Cerebellum (tissue), 4 donors: ENCODE measurements at places on chromosomes 12 and 14. TPM values are rescaled to one million over a fixed set of nuclear protein-coding genes. Genes with fewer than 3 reads are reported as not detected.
A peak's percentile ranks its signal among the peaks of the same experiment; 100 is the strongest.

DNA sequence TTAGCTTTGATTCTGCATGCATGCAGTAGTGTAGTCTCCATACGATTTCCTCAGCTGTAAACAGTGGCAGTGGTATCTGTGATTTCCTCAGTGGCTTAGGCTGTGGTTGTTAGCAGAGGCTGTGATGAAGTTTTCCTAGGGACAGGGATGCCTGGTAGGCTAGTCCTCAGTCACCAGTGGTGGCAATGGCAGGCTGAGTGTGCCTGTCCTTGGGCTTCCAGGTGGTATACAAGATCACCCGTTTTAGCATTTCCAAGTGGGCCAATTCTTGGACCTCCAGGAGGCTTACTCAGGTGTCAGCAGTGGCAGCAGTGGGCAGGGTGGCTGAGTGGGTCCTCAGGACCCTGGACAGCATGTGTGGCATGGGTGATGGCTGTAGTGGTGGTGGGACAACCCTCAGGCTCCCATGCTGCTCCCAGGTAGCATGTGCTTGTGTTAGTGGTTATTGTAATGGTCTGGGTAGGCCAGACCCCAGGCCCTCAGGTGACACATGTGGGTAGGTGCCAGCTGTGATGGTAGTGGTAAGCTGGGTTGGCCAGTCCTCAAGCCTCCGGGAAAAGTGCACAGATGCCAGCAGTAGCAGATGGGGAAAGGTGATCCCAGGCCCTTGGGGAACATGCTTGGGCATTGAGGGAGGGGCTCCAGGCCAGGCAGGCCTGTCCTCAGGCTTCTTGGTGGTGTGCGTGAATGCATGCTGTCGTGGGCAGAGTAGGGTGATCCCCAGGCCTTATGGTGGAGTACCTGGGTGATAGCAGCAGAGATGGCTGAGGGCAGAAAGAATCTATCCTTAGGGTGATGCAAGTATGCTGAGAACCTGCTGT lies 146.5 kb downstream of the PAPOLA start:
- DNase-seq = no peak

DNA sequence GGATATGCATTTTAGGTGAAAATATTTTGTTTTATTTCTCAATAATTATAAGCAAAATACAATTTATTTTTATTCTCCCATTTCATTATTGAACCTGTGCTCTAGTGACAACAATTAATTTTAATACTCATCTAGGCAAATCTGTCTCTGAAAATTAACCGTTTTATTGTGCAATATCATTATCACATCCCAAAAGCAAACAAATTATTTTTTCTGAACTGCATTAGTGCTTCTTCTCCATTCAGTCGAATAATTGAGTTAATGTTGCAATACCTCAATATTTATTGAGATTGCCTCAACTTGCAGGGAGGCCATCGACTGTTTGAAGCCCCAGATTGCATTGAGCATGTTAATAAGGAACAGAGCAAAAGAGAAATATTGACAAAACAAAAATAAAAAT lies 303.2 kb upstream of the LRFN5 start:
- DNase-seq = no peak

DNA sequence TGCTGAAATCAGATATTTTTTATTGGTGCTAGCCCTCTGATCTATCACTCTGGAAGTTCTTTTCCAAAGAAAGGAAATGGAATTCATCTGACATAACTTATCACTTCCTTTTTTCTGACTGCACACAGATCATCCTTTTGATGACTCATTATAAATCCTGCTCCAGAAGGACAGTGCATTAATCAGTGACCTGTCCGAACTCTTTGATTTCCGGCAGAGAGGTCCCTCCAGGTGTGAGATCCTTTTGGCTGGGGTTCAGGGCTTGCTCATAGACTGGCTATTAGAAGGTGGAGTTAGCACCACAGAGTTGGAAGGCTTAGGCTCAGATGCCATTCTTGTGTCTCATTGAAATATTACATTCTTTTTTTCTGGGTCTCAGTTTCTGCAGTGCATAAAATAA lies 328.2 kb downstream of the ZFP36L1 start:
- DNase-seq = no peak

DNA sequence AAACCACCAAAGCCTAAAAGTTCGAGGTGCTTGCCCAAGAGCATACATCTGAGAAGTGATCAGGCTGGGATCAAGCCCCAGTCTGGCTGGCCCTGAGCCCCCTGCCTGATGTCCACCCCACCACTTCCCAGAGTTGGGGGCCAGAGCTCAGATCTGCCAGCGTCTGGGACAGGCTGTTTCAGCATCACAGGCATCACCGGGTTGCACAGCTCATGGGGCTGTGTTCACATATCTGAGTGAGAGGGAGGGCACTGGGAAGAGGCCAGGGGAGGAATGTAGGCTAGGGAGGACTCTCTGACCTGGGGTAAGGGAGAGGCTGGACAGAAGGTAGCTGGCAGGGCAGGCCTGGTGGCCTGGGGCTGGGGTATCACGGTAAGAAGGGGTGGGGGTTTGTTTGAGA lies 6.0 kb downstream of the TGM1 start:
- no peak for DNase-seq

DNA sequence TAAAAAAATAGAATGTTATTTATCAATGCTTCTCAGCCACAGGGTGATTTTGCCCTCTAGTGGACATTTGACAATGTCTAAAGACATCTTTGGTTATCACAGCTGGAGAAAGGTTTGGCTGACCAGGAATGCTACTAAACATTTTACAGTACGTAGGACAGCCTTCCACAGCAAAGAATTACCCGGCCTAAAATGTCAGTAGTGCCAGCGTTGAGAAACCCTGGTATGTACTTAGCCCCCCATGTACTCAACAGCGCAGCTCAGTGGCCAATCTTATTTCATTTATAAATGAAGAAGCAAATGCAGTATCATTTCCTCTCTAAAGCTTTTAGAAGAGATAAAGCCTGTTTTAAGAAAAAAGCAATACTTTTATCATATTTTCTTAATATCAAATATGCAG lies 5.8 kb downstream of the MARK3 start:
- DNase-seq = no peak

- DNase-seq = no peak
Measured at GRCh38 chr12:126998747-126999285, 1268.2 kb upstream of the TMEM132C start.

GRCh38 chr12:45944771-45945170 lies 45.6 kb downstream of the SCAF11 start:
- DNase-seq = no peak

DNA sequence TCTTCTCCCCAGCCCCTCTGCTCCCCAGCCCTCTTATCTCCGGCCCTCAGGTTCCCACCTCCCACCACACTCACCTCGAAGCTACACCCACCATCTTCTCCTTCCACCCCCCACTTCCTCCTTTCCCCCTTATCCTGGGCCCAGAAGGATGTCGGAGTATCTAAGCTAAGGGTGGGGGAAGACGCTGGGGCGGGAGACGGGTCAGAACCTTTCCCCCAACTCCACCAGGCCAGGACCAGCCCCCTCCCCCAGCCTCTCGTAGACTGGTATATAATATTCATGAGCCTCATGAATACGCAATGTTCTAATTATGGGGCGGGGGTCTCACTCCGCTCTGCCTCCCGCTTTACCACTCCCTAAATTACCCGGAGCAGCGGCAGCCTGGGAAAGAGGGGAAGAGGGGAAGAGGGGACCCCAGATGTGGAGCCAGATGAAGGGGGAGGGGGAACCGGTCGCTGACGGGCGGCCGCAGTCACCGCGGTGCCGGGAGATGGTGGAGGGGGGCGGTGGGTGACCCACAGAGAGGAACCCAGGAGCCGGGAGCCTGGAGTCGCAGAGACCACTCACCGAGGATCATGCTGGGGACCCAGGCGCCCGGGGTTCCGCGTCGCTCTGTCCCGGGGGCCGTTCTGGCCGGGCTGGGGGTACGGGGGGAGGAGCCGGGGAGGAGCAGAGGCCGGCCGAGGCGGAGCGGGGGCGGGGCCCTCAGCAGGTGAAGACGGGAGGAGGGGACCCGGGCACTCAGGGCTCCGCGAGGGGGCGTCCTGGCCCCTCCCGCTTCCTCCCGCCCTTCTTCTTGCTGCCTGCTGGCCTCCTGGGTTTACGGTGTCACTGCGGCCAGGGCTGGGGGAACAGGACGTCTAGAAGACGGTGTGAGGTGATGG lies 6.4 kb upstream of the ZNF385A start:
- peak; percentile 31 for DNase-seq

DNA sequence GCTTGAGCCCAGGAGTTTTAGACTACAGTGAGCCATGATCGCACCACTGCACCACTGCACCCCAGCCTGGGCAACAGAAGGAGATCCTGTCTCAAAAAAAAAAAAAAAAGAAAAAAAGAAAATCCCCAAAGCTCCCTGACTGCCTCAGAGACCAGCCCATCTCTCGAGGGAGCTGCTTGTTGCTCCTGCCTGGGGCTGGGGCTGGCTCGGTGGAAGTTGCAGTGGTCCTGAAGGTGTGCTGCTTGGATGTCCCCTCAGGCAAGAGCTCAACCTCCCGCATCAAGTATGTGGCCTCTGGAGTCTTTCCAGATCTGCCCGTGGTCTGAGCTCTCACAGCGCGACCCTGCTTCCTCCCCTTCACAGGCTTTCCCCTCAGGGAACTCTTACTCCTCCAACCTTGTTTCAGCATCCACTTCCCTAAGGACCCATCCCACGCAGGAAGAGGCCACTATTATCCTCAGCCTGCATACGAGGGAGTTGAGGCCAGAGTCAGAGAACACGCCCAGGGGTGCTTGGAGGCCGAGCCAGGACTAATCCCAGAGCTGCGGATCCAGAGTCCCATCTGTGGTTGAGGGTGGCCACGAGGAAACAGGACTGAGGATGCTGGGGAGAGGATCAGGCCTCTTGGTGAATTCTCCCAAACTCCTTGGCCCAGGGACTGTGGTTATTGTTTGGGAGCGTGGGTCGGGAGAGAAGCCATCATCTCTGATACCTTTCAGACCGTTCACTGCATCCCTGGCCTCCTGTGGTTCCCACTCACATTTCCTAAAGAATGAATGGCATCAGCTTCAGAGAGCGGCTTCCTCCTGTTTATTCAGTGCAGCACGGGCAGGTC lies 624.6 kb downstream of the AACS start:
- no peak for DNase-seq

GRCh38 chr12:46147144-46147543 lies 121.7 kb downstream of the SLC38A1 start:
- DNase-seq = no peak

DNA sequence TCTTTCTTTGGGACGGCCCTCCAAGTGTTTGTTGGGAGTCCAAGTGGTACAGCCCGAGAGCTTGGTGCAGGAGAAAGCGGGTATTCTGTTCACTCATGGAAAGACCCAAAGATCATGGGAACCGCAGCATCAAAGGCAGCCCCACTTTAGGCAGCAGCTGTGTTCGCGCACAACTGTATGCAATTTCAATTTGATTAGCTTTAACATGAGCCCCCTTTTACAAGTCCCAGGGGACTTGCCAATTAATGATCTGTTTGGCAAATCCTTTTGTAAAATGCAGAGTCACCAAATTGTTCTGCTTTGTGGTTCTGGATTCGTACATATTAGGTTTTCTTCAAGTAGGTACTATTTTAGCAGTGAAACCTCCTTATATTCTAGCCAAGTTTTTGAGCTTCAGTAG lies 217.7 kb downstream of the AACS start:
- DNase-seq = no peak

DNA sequence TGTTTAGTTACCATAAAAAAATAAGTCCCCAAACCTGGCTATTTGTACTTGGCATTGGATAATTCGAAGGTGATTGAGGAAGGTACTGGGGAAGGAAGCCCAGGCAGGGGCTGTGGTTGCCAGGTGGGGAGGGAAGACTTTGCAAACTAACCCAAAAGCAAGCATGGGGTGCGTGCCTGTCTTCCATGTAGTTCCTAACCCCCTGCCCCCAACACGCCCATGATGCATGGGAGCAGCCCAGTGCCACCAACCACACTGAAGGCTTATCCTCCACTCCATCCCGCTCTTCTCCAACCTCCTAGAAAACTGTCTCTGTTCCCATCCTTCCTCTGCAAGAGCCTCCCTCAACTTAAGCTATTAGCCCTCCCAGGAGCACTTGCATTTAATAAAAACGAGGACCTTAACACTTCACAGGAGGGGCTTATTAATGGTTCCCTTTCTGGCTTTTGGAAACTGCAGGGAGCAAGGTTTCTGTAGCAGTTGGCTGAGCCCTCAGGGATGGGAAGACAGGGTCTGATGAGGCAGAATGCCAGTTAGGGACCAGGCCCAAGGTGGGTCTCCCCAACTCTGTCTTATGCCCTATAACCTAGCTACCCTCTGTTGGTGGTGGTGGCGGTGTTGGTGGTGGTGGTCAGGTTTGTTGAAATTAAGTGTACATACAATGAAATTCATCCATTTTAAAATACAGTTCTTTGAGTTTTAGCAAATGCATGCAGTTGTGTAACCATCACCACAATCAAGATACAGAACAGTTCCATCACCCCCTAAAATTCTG lies 96.0 kb downstream of the ZFP36L1 start:
- DNase-seq = no peak

DNA sequence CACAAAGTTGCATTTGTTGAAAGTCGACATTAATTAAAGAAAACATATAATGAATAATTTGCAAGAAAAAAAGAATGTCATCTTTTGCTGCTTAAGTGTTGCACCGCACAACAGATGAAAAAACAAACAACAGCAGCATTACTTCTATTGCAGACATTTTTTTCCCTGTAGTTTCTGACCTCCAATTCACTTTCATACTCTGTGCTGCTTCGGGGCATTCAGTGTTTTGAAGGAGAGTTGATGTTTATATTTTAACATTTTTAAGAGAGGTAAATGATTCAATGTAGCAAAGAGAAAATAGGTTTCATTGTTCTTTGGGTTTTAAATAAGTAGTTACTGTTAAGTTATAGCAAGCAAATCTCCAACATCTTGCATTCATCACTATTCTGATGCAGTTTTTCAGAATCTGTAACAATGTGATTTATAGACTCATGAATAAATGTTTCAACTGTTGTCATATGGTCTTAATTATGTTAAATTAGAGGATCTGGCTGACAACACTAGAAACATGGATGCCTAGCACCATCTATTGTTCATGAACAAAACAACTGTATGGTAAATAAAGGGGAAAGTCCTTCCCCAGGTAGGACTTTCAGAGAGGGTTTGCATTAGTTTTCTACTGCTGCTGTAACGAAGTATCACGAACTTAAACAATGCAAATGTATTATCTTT lies 168.1 kb downstream of the BCAT1 start:
- no peak for DNase-seq

- no peak for DNase-seq
Measured at GRCh38 chr12:53561590-53561953, 54.3 kb upstream of the NPFF start.

GRCh38 chr12:129127211-129127610 lies 273.9 kb downstream of the GLT1D1 start:
- no peak for DNase-seq

DNA sequence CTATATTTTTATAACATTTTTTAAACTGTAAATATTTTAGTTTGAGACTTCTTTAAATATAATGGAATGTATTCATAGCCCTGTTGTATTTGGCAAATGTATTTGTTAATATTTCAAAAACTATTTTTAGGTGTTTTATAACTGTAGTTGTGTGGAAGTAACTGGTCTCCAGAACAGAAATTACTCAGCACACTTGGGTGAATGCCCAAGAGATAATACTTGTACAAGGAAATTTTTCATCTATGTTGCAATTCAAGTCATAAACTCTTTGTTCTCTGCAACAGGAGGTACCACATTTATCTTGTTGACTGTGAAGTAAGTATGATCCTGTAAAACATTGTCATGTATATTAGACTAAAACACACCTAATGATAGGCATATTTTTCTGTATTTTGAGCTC lies 72.8 kb downstream of the SLCO1B3 start:
- no peak for DNase-seq

The PCNX1 gene
- 130 TPM for total RNA-seq

The FOXM1 gene
- total RNA-seq = 6.3 TPM

The GLIPR1L1 gene
- not detected for total RNA-seq

The LUM gene
- 57.6 TPM for total RNA-seq
